Activated effector memory CD4-positive, alpha-beta T cell treated with Interleukin-2 at 50 U/mL for 16 hours (primary cell): ENCODE measurements at places on chromosomes 4 and X.

- no peak for DNase-seq
Measured at GRCh38 chr4:26204911-26205370, 115.9 kb upstream of the RBPJ start.

- DNase-seq = no peak
Measured at GRCh38 chr4:172514801-172515200, 653.8 kb upstream of the GALNT7 start.

- no peak for DNase-seq
Measured at GRCh38 chrX:116317409-116317808, 119.0 kb upstream of the SLC6A14 start.

DNA sequence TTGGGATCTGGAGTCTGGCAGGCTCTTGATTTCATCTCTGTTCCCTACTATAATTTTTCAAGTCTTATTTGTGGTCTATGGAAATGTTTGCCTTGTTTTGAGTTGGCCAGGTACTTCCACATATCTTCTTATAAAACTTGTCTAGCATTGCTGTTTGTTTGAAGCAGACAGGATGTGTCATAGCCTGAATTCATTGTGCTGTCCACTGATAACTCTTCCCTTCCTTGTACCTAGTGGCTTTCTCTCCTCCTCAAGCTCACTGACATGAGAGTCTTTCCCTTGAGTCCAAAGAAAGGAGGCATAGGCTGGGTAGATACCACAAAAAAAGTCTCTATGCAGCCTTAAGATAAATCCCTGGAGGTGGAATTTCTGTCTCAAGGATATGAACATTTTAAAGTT is 59.2 kb upstream of the FAM241A start:
- no peak for DNase-seq

DNA sequence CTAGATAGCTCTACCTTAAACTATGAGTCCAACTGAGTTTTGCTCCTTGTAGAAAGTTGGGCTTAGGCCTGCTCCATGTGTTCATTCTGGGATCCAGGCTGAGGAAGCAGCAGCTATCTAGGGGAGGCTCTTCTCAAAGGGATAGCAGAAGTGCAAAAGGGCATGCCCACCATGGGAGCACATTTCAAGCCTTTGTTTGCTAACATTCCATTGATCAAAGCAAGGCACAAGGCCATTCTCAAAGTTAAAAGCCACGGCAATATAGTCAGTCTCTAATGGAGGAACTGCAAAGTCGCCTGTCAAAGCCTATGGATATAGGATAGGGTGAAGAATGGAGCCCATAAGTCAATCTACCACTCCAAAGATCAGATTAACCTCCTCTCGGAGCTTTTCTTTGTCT is 488.1 kb upstream of the ARX start:
- no peak for DNase-seq

GRCh38 chrX:146243041-146243440 is 425.4 kb downstream of the SLITRK2 start:
- no peak for DNase-seq

DNA sequence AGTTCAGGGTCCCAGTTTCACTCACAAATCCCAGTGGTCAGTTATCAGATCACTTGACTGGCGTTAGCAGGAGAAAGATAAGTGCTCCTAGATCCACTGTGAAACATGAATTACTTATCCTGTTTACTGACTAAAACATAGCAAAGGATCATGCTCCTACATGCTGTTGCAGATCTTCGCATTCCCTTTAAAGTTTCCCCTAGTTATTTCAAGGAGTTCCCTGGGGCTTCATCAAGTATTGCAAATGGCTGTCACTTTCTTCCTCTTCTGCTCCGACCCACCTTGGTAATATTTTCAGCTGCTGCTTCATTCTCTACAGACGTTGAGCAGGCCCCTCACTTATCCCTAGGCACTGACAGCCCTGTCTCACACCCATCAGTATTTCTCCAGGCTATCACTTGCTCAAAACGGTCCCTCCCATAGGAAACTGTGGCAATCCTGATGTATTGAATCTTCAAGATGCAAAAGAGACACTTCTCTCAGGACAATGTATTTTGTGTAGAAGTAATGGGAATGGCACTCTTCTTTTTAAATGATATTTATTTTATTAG is 466.0 kb downstream of the INPP4B start:
- no peak for DNase-seq

DNA sequence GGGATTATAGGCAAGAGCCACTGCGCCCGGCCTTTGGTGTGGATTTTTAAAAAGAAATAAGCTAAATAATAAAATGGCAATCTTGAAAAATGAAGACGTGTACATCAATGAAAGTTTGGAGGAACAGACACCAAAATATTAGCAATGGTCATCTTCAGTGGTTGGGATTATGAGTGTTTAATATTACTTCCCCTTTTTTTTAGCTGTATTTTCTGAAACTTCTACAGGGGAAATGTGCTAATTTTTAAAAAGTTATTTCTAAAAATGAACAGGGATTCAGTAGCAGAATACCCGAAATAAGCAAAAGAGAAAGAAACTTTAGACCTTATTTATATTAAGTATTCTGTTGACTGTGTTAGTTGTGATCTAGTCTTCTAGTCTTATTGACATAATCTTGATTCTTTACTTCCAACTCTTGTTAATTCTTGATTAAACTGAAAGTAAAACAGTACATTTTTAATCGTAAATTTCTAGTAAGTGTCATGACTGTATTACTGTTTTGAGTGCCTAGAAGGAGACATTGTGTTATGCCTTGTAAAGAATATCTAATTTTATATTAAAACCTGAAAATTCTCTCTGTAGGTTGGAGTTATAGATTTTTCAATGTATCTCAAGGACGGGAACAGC is 51.3 kb downstream of the RUFY3 start:
- DNase-seq = no peak

DNA sequence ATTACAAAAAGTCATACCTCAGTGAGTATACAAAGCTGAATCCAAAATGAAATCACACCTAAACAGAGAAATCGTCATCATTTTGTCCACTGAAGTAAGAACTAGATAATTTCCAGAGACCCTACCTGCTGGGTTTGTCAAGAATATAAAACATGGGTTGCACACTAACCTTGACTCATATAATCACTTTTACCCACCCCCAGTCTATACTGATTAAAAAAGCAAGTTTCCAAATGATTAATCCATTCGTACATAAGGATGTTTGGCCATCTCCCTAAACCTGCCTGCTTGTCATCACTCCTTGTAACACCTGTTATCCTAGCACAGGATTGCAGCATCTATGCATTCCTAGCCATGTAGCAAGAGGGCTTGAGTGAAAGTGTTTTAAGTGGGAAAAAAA is 4.7 kb downstream of the RAP2C start:
- DNase-seq = no peak

DNA sequence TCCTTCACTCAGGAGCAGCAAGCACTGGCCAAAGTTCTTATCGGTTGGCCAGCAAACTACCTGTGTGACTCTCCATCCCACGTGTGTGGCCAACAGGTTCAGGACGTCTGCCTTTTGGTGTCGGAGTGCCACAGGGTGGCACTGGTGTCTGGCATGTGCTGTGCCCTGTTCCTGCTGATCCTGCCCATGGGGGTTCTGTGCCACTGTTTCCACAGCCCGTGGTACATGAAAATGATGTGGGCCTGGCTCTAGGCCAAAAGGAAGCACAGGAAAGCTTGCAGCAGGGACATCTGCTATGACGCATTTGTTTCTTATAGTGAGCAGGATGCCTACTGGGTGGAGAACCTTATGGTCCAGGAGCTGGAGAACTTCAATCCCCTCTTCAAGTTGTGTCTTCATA is 4.6 kb upstream of the TLR2 start:
- no peak for DNase-seq

DNA sequence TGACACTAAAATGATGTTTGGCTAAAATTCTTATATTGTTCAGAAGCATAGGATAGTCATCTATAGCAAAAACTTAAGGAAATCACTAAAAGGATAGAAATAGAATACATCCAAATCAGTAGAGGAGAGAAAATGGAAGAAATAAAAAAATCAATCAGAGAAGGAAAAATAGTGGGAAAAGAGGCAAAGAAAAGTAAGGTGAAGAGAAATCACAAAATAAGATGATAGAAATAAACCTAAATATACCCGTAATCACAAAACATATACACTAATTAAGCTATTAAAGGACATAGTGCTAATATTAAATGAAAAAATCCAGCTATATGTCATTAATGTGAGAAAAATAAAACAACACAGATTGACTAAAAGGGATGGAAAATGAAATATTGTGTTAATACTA is 6.3 kb downstream of the PGRMC2 start:
- no peak for DNase-seq

DNA sequence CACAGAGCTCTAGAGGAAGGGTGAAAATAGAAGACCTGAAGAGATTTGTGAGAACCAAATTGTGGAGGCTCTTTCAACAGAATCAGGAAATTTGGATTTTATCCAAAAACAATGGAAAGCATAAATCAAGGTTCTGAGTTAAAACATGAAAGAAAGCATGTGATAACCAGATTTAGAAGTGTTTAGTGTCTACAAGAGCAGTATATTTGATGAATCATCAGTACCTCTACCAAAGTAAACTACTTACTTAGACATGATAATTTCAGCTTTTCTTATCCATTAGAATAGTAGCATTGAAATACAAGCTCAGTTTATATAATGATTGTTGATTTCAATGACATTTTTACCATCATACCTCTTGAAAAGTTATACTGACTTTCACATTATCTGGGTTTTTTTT is 25.9 kb upstream of the INTU start:
- DNase-seq = no peak

DNA sequence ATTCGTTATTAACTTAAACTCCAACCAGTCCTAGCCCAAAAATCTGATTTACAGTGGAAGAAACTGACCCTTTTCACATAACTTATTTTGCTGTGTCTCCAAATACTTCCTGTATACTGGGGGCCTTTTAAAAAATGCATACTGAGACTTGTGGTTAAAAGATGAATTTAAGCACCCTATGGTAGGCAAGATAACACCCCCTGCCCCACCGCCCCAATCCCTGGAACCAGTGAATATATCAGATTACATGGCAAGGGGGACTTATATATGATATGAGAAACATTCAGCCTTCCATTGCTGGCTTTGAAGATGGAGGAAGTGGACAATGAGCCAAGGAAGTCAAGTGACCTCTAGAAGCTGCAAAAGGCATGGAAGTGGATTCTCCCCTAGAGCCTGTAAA is 3.1 kb upstream of the CLCN3 start:
- no peak for DNase-seq

- DNase-seq = no peak
Measured at GRCh38 chrX:8274170-8274569, 103.1 kb upstream of the VCX2 start.

DNA sequence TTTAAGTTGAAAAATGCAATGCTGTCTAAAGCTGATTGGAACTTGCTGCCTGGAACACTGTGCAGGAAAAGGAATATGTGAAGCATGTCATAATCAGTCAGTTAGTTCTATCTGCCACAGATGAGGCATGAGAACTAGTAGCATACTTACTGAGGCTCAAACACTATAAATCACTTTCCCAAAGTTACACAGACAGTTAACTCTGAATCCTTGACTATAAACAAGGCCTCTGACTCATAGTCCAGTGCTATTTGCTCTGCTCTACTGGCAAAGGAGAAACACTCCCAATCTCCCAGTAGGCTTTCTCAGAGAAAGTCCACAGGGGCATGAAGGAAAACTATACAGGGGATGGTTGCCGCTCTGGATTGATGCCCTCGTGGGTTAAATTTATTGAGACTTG is 2078.4 kb upstream of the TENM3 start:
- no peak for DNase-seq

- peak; percentile 53 for DNase-seq
Measured at GRCh38 chrX:129637217-129638109, 17.3 kb downstream of the APLN start.

- no peak for DNase-seq
Measured at GRCh38 chr4:76533314-76533713, 98.3 kb downstream of the SHROOM3 start.

- DNase-seq = no peak
Measured at GRCh38 chr4:82680834-82681233, 117.8 kb downstream of the SCD5 start.

GRCh38 chr4:7043284-7044136 is at the start of gene TADA2B:
TADA2B (plus strand) TSS chr4:7043372; CDS start chr4:7043580, 208 bp downstream.
- peak; percentile 51 for DNase-seq

- no peak for DNase-seq
Measured at GRCh38 chr4:83189631-83190136, 75.2 kb upstream of the PLAC8 start.

- no peak for DNase-seq
Measured at GRCh38 chr4:88166608-88167007, 8.2 kb upstream of the ABCG2 start.

DNA sequence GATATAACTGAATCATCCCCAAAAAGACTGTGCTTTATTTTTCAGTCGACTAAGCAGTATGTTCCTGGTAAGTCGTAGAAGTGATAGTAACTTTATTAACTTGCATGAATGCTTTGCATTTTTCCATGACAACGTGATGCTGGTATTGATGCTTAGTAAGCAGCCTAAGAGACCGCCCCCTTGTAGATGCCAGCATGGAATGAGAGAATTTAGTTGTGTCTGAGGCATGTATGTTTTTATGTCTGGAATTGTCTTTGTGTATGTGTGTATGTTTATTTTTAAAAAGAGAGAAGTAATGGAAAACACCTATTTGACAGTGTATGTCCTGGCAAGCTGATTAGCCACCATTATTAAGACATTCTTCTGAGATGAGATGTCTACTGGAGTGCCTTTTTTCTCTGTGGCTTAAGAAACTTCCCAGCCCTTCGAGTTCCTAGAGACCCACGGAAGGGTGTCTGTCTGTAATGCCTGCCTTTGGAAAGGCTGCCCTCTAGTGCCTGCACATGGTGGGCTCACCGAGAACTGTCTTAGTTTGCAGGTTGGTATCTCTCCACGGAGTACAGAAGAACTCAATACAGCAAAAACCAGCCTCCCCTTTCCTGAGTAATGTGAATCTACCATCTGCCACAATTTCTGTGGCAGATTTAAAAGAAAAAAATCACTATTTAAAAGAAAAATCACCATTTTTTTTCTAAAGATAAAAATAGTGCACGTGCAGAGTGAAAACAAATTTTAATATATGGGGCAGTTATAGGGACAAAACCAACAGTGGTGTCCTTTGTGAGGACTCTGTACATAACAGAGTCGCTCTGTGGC is 85.9 kb downstream of the AASDH start:
- peak; percentile 36 for DNase-seq

- no peak for DNase-seq
Measured at GRCh38 chr4:126710935-126711334, 921.8 kb upstream of the INTU start.

- no peak for DNase-seq
Measured at GRCh38 chr4:28462766-28463700, 1602.4 kb downstream of the STIM2 start.

- DNase-seq = no peak
Measured at GRCh38 chrX:127764674-127765073, 287.5 kb downstream of the ACTRT1 start.

DNA sequence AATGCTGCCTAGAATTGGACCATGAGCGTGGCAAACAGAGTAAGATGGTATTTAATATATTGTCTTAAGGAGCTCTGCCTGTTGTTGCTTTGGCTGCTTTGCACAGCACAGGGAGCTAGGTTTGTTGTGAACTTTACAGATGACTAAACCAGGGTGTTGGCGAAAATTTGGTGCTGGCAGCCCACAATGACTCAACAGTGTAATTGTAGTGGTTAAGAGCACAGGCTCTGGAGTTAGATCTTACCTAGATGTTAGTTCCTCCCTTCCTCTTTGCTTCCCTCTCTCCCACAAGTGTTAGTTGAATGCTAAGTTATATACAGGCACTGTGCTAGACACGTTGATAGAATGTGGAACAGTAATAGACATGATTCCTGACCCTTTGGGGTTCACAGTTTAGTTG is 128.9 kb upstream of the TRPC5 start:
- DNase-seq = no peak

GRCh38 chr4:52265781-52266525 is 214.8 kb downstream of the SPATA18 start:
- no peak for DNase-seq

GRCh38 chr4:47915378-47915777 is 995 bp upstream of the NFXL1 start:
- no peak for DNase-seq
